ENCODE measurements at places on chromosomes 1 and 21.

DNA sequence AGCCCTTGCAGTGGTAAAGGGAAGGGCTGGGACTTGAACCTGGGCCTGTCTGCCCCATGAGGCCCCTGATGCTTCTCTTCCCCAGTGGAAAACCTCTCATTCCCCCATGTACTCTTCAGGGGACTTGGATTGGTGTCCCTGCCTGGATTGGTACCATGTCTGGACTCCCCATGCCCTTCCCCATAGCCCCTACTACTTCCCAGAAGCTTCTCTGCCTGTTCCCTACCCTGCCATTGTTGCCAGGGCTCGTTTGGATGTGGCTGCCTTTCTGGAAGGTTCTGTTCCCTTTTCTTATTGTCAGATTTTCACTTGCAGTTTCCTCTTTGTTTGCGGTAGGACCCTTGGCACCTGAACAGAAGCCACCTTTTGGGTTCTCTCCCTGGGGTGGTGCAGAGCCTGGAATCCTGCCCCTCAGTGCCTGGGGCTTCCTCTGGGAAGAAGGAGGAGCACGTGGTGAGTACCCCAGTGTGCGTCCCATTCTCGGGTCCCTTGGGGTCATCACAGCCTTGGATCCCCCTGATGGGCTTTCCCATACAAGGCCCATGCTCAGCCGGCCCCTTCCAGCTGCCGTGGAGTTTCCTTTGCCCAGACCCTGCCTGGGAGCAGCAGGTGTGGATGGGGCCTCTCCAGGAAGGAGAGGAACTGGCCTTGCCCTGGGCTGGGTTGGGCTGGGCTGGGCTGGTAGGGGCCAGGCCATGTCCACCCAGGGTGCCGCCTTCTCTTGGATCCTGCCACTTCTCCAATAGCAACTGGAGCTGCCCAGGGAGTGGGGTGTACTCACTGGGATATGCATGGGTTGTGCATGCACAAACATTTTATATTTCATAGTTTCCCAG, 281.1 kb downstream of the PTPRU start:
- no peak for DNase-seq

- no peak for DNase-seq
These were observed 312 bp downstream of the KIAA2013 start for GRCh38 chr1:11925938-11926292.

DNA sequence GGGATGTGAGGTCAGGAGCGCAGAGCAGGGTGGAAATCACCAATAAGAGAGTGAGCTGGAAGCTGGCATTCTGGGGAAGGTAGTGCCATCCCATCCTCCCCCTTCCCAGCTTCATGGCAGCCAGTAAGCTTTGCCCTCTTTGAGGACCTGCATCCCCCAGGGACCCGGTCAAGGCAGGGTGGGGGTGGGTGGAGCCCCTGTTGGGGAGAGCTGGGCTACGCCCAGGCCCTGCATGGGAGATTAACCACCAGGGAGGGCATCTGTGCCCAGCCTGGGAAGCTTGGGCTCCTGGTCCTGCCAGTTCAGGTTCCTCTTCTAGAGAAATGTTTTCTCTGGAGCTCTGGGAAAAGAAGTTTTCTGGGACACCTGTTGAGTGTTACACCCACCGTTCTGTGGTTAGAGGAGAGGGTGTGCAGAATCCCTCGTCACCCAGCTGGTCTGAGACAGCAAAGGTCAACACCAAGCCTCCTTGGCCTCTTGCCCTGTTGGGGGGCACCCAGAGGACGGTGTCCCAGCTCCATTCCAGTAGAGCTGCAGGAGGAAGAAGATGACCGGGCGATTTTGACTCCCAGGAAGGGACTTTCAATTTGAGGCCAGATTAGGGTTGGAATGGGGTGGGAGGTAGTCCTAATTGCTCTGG, 30.1 kb upstream of the TENT5C start:
- DNase-seq: no peak

DNA sequence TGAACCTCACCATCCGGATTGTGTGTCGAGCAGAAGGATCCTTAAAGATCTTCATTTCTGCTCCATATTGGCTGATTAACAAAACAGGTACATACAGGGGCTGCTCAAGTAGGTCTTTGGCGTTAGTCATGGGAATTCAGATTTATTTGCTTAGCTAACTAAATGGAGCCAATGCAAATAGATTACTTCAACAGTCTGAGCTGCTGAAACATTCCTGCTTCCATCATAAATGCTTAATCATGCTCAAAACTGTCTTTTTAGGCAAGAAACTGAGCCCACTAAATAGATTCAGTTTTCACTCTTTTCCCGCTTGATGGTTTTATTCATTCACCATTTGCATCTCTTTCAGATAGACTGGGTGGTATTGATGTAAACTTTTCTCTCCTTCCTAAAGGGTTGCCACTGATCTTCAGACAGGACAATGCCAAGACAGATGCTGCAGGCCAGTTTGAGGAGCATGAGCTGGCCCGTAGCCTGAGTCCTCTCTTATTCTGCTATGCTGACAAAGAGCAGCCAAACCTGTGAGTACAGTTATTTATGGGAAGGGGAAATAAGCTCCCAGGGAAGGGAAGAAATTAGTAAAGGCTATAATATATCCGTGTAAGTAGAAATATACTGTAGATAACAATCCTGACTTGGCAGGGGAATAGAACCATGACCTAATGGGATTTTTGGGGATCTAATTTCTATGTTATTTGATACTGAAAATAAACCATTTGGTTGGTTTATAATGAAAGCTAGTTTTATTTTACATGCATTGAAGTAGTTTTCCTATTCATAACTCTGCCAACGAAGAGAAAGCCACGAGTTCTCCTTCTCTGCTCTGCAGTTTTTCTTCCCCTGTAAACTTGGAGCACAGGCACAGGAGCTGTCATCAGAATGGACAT, 126.4 kb downstream of the VPS13D start:
- DNase-seq: no peak

DNA sequence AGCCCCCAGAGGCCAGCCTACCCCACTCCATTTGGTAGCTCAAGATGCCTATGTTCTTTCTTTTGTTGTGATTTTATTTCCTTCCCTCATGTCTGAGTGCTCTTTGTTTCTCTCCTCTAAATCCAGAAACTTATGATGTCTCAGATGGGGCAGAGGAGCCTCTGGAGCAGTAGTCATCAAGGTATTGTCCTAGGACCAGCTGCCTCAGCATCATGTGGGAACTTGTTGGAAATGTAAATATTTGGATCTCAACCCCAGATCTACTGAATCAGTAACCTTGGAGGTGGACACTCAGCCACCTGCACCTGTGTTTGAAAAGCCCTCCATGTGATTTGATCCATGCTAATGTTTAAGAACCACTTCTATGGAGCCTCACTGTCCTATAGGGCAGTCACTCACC, 593.1 kb upstream of the PLXNA2 start:
- DNase-seq: no peak

DNA sequence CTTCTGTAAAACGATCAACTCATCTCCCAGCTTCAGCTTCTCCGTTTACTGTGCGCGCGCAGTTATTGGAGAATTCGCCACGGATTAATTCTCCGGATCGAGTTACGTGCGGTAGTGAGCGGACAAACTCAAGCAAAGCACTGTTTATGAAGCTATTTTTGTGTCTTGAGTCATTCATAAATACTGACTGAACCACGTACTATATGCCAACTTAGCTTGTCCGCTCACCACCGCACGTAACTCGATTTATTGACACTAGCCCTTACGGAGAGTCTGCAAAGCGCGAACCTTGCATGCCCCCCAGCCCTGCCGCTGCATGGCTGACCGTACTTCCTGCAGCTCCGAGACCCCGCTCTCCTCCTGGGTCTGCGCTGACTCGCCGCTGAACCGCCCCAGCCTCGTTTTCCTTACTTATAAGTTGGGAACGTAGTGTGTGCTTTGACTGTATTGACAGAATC, 773 bp downstream of the CHD1L start:
- no peak for DNase-seq

DNA sequence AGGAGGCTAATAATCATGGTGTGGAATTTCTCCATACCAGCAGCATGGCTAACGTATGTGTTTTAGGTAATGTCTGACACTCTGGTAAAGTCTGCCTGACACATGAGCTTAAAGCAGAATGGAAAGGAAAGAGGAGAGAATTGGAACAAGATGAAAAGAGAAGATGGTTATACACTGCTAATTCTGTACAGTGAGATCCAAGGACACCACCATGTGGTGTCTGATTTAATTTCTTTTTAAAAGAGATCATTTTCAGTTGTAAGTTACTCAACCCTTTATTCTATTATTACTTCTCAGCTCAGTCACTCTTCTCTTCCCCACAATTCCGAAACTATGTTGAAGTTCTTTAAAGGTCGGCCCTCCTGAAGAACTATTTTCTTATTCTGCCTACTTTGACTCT, 15.6 kb downstream of the PRKAB2 start:
- no peak for DNase-seq

DNA sequence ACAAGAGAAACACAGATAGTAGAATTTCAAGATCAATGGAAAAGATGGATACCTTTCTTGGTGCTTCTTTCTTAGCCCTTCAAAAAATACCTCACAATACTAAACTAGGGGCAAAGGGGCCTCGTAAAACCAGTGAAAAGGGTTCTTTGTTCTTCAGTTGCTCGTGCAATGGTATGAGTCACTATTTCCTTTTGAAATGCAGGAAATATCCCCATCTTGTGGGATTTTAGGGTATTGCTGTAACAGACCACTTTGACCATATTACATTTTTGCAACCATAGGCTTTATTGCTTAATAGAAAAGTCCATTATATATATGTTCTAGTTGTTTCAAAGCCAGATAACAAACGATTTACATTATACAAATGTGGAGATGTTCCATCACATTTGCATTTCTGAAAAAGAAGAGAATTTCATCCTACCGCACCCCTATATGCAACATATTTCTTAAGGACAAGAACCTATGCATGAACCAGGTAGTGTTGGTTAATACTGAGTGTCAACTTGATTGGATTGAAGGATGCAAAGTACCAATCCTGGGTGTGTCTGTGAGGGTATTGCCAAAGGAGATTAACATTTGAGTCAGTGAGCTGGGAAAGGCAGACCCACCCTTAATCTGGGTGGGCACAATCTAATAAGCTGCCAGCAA, 88.6 kb upstream of the PKN2 start:
- DNase-seq: no peak

DNA sequence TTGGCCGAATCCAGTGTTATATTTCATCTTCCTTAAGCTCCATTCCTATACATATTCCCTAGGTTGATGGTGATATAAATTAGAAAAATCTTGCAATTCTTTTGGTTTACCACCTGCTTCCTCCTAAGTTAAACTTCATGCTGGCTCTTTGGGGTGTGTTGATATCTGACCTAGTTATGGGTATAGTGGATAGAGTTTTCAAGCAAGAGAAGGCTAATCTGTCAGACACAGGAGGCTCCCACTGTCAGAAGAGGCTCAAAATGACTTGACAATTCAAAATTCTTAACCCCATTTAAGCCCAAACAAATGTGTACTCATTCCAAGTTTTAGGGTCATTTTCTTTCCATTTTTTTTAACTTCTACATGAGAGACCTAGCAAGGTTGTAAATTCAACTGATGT, 8.5 kb upstream of the SLC35D1 start:
- DNase-seq: no peak

GRCh38 chr1:13616234-13616633, 32.6 kb downstream of the PDPN start:
- no peak for DNase-seq

- peak; percentile 87 for DNase-seq
These were observed 37.1 kb downstream of the ARHGEF16 start for GRCh38 chr1:3491291-3492246.
